LNCaP clone FGC (cell line): ENCODE measurements at places on chromosomes 3 and 15.

DNA sequence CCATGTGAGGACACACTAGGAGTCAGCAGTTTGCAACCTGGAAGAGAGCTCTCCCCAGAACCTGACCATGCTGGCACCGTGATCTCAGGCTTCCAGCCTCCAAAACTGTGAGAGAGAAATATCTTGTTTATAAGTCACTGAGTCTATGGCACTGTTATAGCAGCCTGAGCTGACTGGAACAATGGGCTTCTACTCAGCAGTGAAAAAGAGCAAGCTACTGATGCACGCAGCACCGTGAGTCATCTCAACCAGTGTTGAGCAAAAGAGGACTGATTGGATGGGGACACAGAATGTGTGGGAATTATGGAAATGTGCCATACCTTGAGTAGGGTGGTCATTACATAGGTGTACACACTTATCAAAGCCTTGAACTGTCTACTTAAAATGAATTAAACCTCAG lies 230.4 kb downstream of the PLCL2 start:
- no peak for DNase-seq

- DNase-seq = no peak
These were observed 38.2 kb downstream of the SHQ1 start for GRCh38 chr3:72810063-72810462.

- no peak for DNase-seq
These were observed 6.7 kb upstream of the NCEH1 start for GRCh38 chr3:172717493-172718088.

DNA sequence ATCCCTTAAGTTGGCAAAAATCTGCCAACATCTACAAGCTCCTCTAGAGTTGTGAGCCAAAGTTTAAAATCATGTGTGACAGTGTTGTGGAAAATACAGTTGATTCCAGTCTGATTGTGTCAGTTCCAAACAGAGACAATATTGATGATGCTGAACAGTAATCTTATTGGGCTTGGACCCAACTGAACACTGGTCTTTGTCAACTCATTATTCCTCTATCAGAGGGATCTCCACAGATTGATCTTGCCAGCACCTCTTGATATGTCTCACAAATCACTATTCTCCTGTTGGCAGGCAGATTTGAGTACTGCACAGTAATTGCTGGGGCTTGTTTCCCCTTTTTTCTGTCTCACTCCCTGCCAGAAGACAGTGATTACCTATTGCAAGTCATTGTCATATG lies 326.6 kb upstream of the DPH6 start:
- no peak for DNase-seq
